ENCODE measurements at places on chromosomes 6 and 20.

GRCh38 chr6:24960991-24961475 lies 25.3 kb upstream of the RIPOR2 start:
- DNase-seq, result no peak

- DNase-seq, result no peak
Observed at GRCh38 chr6:56954403-56955170, at the start of gene BEND6. BEND6 (plus strand) TSS chr6:56955107; CDS start chr6:56981811, 26,704 bp downstream.

DNA sequence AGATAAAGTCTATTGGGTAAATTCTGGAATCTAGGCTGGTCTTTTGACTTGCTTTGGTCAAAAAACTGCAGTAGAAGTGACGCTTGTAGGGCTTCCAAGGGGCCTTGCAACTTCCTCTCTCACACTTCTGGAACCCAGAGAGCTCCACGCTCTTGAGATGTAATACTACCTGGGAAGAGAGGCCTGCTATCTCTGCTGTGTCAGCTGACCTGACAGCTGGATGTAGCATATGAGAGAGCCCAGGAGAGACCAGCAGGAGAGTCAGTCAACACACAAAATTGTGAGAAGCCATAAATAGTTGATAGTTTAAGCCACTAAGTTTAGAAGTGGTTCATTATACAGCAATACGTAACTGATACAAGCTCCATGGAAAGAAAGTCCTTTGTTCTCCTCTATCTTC lies 7.8 kb upstream of the RSPO3 start:
- no peak for DNase-seq

DNA sequence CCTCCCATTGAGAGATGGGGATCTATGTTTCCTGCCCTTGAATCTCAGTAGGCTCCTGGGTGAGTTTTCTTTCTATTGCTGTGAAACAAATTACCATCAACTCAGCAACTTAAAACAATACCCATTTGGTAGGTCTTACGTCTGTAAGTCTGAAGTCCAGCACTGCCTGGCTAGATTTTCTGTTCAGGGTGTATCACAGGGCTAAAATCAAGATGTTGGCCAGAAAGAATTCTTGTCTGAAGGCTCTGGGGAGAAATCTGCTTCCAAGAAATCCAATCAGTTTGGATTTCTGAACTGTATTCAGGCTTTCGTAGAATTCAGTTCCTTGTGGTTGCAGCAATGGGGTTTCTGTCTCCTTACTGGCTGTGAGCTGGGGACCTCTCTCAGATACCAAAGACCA lies 99.6 kb upstream of the SLC24A3 start:
- DNase-seq, result no peak

GRCh38 chr6:154329350-154330170 lies 27.0 kb downstream of the IPCEF1 start:
- no peak for DNase-seq

DNA sequence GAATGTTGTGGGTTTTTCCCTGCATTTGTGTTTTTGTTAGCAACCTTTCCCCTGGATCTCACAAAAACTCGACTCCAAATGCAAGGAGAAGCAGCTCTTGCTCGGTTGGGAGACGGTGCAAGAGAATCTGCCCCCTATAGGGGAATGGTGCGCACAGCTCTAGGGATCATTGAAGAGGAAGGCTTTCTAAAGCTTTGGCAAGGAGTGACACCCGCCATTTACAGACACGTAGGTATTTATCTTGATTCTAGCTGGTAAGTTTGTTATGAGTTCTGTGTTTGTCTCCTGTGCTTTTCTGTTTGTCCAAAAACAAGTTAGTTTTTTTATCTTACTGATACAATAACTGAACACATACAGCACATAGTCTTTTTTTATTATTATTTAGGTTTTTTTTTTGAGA lies 3.0 kb downstream of the SLC25A27 start:
- DNase-seq, result no peak

GRCh38 chr6:122734529-122735395 lies 44.8 kb upstream of the FABP7 start:
- DNase-seq, result no peak

GRCh38 chr6:149904661-149905370 lies 6.9 kb upstream of the RAET1E start:
- no peak for DNase-seq

DNA sequence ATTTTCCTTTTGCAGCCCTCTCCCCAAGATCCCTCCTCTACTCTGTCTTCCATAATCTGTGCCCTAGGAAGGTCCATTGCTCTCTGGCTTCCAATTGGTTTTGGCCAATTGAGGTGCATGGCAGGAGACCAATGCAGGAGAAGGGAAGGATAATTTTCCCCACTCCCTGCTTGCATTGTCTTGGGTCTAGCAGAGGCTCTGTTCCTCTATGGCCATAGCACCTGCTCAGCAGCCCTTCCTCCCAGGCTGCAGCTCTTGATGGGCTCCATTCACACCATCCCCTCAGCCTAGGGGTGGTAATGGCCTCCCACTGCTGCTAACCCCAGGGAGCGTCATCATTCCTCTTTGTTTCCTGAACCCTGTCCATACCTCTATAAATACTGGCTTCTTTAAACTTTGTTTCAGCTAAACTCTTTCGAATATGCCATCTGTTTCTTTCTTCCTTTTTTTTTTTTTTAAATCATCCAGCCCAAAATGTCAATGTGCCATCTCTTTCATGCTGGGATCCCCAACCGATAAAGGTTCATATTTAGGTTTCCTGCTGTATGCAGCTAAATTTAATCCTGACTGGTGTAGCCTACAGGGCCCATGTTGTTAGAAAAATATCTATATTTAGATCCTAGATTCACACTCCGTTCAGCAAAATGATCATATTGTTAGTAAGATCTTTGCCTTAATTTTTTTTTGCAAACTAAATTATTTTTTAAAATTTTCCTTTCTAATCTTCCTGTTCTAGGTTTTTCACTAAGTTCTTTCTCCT lies 63.8 kb downstream of the HECA start:
- no peak for DNase-seq

DNA sequence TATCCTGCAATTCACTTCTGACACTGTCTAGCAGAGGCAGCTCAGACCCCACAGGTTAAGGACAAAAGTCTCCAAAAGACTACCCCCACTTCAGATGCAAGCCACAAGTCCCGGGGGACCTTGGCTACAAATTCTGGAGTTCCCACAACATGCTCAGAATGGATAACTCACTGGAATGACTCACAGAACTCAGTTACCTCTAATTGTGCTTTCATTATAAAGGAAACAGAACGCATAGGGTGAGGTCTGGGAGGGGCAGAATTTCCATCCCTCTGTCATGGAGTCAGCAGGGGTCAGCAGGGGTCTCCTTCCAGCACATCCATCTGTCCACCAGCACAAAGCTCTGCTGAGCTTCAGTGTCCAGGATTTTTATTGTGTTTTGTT lies 184.2 kb downstream of the CDH4 start:
- no peak for DNase-seq

- no peak for DNase-seq
Observed at GRCh38 chr6:30769853-30770524, 25.6 kb upstream of the IER3 start.

DNA sequence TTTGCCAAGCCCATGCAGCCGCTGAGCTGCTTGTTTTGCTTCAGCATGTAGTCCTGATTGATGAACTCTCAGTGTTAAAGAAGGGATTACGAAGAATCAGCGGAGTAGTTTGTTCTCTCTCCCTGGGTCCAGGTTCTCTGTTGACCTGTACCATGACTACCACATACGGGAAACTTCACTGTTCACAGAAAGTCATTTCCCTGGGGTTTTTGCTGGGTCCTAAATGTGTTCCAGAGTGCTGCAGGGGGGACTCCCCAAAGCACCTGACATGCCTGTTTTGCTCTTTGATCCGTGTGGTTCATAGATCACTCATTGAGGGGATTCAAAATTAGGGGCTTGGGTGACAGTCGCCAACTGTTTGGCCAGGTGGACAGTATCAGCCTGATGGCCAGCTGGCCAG lies 5.5 kb downstream of the LSM14B start:
- no peak for DNase-seq

DNA sequence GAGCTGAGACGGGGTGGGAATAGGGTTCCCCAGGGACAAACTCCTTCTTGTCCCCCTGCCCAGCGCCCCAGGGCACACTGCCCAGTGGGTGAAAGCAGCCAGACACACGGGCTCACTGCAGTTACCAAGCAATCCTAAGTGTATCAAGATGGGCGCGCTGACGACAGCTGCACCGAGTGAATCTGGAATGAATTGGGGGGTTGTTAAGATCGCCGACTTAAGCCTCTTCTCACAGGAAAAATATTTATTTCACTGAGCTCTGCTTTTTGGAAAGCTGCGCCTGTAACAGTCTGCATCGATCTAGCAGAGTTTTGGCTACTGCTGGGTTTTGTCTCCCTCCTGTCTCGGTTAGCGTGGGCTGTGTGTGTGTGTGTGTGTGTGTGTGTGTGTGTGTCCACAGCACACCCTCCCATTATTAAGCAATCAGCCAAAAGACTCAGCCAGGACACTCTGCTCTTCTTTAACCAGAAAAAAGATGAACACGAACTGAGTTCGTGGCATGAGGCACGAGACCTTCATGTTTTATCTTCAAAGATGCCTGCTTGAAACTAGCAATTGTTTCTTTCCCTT lies 35.9 kb downstream of the RIPOR3 start:
- DNase-seq, result peak; percentile 96

- no peak for DNase-seq
Observed at GRCh38 chr20:52494244-52494643, 302.7 kb upstream of the ZFP64 start.

DNA sequence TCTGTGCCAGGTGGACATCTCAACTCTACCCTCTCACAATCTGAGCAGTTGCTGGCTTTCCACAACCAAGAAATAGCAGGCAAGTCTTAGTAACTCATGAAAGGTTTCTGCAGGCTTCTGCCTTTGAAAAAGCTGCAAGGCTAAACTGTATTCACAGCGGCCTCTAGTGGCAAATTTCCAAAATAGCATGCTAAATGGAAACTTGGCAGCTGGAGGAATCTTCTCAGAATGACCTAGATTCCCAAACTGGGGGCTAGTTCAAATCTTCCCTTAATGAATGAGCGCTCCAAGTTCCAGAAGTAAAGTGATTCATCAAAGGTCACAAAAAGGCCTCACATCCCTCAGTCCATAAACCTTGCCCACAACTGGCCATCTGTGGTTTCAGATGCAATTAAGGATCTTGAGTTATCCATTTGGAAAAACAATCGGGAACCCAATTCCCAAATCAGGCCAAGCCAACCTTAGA lies 11.9 kb upstream of the CPNE5 start:
- DNase-seq, result no peak

All from vagina (tissue), 2 donors.